GM23338 (cell line): ENCODE measurements at places on chromosomes 6 and 20. TPM values are rescaled to one million over a fixed set of nuclear protein-coding genes. Genes with fewer than 3 reads are reported as not detected.

Gene ARMC12
- total RNA-seq: 0.90 and 1.3 TPM in 2 replicates

Gene MARCKS
- 85.9 and 87.6 TPM in 2 replicates for total RNA-seq

Gene HRH3
- 2.9 and 5.2 TPM in 2 replicates for total RNA-seq

Gene CST4
- not detected in 2 replicates for total RNA-seq

GRCh38 chr6:133243723-133244305, 2.7 kb downstream of the EYA4 start:
- DNase-seq: no peak

DNA sequence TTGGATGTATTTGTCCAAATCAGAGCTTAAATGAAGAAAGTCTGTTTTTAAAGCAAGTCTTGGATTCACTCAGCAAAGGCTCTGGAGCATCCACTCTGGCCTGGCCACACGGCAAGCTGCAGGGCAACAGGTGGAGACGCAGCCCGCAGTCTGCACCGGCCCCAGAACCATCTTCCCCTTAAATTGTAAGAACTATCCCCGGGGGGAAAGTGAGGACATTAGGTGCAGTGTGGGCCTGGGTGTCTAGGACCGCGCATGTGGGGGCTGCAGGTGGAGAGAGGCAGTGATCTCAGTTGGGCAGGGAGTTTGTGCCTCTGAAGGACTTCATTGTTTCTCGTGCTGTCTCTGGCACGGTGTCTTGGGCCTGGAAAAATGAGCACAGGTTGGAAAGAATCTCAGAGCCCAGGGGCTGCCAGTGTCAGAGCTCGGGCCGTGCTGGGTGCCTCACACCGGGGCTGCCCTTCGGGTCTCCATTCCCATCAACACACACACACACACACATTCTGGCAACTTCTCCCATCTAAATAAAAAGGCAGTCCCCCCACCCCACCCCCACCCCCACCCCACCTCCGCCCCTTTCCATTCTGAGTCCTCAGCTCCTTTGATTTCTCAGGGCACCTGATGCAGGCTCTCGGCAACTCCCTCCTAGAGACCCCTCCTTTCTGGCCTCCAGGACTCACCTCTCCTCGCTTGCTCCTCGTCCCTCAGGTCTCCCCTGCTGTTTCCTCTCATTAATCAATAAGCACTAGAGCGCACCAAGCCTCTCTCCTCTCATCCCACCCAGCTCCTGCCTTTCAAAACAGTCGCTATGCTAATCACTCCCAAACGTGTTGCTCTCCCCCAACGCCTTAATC, 48.4 kb downstream of the FOXF2 start:
- DNase-seq: peak; percentile 51

DNA sequence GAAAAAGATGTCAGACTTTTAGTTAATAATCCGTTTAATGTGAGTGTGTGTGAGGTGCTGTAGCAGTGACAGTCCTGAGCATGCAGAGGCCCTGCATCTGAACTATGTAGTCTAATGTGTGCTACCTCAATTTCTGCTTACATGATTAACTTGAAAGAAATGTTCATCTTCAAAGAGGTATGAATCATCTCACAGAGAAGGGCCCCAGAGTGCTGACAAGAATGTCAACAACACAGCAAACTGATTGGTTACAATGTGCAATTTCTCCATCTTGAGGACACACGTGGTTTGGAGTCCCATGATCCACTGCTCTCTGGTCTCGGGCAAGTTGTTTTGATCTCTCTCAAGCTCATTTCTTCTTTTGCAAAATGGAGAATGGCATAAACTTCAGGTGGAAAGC, 61.7 kb upstream of the EMILIN3 start:
- DNase-seq: no peak

DNA sequence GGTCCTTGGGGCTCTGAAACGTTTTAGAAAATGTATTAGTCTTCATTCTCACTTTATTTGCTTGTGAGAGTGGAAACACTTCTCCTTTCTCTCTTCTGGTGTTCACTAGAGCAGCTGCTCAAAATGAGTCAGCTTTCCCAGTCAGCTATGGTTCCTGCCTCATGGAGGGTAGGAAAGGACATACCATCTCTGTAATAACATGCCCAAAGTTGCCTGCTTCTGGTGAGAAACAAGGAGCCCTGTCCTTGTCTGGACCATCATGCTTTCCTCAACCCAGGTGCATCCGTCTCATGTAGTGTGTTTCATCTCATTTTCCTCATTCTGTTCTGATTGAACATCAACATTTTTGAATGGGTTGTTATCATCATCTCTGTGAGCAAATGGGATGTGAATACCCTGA, 17.1 kb upstream of the TINAG start:
- no peak for DNase-seq

DNA sequence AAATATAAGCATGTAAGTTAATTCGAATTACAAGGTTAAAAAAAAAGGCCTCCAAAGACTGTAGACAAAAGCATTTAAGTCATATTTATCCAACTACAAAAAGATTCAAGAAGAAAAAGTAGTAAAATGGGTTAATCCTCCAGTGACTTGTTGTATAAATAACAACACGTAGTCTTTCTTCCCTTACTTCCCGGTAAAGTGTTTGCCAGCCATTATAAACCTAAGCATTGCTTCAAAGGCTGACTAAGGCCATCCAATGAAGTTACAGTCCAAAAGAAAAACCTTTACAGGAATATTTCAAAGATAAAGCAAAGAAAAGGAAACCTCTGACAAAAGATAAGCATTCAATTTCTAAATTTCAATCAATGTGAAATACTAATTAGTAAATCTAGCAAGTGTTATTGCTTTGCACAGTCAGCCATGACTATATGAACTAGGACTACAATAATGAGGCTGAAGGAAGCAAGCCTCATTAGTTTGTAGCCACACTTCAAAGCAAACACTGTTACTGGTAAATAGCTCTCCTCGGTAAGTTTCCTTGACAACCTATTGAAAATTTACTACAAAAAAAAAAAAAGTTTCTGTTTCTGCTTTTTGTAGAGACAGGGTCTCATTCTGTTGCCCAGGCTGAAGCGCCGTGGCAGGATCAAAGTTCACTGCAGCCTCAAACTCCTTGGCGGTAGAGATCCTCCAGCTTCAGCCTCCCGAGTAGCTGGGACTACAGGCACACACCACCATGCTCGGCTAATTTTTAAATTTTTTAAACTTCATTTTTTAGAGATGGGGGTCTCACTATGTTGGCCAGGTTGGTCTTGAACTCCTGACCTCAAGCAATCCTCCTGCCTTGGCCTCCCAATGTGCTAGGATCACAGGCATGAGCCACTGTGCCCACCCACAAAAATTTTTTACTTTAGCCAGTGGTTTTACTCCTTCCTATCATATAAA, 46.0 kb downstream of the NUDT3 start:
- DNase-seq: no peak

DNA sequence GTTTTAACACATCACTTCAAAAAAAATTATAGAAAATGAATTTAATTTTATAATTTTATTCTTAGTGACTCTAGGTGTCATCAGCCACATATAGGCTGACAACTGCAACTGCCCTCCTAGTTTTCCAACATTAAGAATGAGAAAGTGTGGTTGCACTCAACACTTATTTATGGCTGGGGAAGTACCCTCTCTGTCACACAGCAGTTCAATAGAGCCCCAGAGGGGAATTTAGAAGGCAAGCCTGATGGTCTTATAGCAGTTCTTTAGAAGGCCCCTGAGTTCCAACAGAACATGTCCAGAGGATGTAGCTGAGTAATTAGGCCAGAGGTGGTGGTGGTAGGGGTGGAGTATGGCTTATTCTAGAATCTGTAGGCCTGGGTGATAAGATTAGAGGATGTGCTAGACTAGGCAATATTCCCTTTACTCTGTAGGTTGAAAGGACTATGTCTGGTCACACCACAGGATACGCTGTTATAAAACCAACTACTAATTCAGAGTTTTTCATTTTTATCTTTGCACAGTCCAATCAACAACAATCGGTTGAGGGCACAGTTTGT, 226.5 kb upstream of the CITED2 start:
- no peak for DNase-seq

DNA sequence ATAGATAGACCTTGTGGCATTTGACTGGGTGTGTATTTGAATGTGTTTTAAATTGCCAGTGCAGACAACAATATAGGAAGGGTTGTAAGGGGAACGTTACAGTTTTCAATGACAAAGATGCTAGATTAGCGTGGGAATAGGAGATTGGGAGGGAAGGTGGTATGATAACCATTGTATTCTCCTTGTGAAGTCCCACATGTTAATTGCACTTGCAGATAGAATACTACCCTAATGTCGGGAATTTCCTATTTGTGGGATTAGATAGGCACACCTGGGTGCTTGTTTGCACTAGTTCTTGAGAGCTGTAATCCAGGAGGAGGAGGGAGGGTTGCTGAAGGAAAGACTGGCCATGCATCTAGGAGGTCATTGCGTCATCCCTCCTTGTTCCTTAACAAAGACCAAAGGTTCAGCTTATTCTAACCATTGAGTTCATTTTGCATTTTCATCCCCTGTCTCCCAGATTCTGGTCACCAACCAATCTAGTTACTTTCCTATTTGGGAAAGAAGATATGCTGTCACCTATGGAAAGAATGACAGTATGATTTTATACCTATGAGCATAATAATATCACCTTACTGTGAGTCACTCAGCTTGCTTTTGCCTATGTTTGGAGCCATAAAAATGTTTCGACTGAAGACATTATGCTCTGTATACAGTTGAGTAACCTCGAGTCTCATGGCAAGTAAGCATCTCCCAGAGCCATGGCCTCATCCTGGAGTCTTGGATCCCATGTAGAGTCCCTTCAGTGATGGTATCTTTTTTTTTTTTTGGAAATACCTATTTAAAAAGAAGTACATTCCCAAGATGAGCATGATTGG, 201.5 kb downstream of the DTNBP1 start:
- peak; percentile 63 for DNase-seq

GRCh38 chr6:102525336-102525735, 1131.8 kb downstream of the GRIK2 start:
- DNase-seq: no peak

DNA sequence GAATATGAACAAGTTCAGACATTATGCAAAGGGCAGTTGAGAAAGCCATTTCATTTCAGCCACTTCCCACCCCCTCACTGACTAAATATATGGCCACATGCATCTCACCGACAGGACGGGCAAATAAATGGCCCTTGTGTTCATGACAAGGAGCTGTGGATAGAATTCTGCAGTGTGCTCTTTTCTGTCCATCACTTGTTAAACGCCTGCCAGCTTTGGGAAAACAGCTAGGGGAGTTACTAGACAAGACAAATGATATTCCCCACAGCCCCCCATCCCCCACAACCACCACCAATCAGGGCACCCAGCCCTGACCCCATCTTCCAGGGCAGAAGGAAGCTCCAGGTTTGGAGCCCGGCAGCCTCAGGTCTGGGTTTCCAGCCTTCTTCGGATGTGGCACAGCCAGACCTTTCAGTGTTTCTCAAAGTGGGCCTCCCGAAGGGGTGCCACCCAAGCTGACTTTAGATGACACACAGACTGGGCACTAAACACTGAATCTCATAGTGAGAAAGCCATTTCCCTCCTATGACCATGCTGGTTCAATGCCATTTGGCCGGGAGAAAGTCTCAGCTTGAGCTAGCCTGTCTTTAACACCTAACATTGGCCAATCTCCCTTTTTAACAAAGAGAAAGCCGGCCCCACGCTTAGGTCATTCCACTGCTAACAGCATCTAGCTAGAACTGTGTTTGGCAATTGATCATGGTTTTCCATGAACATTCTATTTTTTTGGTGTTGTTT, 4.0 kb upstream of the RIPOR3 start:
- DNase-seq: no peak

DNA sequence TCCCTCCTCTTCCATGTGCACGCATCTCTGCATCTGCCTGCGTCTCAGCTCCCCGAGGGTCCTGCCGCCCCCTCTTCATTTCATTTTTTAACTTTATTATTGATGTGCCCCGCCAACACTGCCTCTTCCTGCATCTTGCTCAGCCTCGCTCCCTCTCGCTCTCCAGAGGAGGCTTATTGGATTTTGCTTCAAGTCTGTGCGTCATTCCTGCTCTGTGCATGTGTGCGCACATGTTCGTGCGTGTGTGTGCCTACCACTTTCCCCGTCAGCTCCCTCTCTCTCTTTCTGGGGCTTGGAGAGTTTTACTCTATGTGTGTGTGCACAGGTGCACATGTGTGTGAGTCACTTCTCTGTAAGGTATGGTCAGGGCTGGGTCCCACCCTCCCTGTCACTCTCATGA, 71.8 kb upstream of the NNAT start:
- DNase-seq: no peak

GRCh38 chr6:105430685-105431084, 27.8 kb upstream of the PREP start:
- no peak for DNase-seq

DNA sequence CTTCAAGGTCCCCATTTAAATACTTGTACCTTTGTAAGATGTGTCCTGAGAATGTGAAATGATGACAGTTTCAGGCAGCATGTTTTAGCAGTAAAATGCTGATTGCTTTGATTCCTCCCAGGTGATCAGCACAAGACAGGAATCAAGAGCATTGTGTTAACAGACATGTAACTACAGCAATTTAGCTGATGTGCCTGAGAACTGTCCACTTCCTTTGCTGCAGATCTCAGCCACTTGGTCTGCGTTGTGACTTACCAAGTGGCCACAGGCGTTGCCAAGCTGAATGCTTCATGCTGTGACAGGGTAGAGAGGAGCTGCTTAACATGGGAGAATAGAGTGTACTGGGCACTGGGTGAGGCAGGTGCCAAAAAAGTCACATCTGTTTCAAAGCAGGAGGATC, 767.0 kb upstream of the POU3F2 start:
- DNase-seq: no peak

DNA sequence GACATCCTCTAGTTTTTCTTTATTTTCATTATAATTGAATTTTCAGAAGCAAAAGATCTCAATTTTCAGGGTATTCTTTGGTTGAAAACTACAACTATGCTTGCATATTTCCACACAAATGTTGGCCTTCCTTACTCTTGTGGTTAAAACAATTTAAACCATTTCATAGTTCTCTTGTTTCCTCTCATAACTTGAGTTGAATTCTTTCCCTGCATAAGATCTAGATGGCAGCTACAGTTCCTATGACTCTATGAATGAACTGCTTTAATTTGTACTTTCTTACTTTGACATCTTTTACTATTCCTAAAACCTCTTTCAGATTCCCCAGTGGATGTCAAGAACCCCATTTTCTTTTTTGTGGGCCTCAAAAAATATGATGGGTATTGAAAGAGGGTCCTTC, 564.5 kb downstream of the NKAIN2 start:
- no peak for DNase-seq

- DNase-seq: no peak
Observed at GRCh38 chr6:135129136-135129856, 51.8 kb upstream of the MYB start.
